ENCODE measurements at places on chromosomes 4 and X.

GRCh38 chr4:61827907-61828391 lies 627.8 kb downstream of the ADGRL3 start:
- no peak for DNase-seq

GRCh38 chrX:72716766-72717165 lies 2.7 kb upstream of the PHKA1 start:
- no peak for DNase-seq

DNA sequence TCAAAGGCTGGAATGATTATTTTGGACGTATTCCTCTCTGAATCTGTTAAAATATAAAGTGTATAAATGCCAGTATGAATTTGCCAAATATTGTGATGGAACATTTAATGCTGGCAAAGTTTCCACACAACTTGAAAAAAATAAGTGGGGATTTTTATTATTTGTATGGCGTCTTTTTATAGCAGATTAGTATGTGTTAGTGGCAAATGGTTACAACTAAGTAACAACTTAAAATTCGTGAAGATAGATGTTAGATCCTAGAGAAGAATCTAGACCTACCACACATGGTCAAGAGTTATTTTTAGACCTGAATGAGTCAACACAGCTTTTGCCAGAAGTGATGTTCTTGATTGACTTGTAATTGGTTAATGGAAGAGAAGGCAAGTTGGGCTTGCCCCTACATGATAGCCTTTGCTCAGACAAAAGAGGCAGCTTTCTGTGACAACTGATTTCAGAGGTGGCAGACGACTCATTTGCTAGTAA lies 4.8 kb downstream of the CPE start:
- no peak for DNase-seq

DNA sequence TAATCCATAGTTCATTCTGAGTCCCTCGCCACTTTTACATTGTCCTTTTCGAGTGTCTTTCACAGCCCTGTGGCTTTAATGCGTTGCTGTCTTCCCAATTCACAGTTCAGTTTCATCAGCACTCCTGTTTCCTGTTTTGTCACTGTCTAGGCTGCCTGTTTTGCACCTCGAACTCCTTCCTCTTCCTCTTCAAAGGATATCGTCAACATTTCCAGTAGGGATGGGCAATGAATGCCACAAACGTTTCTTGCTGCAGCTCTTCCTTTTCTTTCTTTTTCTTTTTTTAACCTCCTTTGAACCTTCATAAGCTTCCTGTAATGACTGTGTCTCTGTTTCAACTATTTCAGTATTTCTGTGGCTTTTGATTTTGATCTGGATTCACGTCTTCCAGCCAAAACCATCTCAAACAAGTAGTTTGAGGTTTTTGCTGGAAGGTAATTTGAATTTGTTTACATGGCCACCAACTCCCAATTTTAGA lies 105.4 kb downstream of the ANXA3 start:
- DNase-seq = no peak

DNA sequence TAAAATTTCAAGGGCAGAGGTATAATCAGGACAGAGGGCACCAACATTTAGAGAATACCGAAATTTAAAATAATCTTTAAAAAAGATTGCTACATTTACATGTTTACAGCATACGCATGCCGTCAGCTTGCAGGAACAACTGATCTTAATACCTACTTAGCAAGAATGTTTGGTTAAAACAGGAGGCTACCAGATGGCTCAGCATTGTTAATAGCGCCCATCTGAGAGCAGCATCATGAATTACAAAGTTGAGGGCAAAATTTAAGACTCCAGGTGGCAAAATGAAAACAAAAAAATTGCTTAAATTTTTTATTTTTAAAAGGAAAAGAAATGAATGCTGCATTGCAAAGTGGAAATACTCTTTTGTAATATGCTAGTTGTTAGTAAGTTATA lies 241.3 kb downstream of the C4orf33 start:
- no peak for DNase-seq

GRCh38 chr4:86096373-86096772 lies 263.5 kb downstream of the MAPK10 start:
- DNase-seq = no peak

DNA sequence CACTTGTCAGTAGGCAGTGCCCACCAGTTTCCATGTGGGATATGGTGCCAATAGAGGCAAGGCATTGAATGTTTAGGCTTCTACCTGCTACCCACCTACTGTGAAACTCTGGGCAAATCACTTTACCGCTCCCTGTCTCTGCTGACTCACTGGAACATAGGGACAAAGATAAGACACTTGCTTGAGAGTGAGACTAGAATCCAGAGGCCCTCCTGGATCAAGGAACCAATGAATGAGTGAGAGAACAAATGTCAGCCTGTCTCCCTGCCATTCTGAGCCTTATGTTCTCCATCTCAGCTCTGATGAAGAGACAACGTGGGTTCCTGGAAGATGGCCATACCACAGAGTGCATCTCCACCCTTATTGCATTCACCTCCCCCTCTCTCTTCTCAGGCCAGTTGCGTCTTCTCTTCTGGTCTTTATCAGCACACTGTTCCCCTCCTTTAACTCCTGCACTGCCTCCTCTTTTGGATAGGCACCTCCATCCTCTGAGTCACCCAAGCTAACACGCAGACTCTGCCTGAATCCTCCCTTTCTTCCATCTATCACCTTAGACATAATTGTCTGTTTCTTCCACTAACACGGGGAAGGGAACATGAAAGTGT lies 15.4 kb upstream of the PRRG3 start:
- no peak for DNase-seq

DNA sequence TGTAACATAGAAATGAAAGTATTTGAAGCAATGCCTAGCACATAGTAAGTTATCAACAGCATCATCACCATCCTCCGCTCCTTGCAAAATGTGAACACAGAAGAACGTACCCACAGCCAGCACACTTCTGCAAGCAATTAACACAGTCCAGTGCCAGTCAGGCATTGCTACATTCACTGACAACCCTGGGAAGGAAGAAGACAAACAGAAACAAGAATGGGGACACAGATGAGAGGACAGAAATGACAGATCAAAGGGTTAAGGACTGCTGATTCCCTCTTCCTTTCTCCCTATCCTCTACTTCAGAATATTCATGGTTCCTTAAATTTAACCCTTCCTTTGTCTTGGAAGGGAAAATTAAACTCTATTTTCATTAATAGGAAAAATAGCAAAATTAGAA lies 53.1 kb downstream of the CHM start:
- DNase-seq = no peak

DNA sequence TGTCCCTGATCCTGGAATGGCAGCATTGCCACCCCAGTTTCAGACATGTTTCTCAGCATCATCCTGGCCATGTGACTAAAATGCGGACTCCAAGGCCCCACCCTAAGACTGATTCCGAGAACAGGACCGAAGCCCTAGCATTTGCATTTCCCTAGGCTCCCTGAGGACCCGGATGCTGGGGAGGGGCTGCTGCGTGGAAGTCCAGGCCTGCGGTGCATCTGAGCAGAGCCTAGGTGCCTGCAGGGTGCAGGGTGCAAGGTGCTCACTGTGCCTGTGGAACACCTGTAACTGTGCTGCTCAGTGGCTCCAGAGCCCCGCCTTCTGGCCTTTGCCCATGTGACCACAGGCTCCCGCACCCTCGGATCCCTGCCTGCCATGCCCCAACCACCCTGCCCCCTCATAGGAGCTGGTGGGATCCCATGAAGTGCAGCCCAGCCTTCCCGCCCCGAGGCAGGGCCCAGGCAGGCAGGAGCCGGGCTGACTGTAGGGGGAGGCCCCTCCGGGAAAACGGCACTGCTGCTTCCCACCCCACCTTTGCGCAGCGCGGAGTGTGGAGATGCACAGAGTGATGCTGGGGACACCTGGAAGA lies 14.9 kb downstream of the PNMA6F start:
- DNase-seq = no peak

GRCh38 chr4:54015423-54016030 lies 48.9 kb downstream of the CHIC2 start:
- no peak for DNase-seq

DNA sequence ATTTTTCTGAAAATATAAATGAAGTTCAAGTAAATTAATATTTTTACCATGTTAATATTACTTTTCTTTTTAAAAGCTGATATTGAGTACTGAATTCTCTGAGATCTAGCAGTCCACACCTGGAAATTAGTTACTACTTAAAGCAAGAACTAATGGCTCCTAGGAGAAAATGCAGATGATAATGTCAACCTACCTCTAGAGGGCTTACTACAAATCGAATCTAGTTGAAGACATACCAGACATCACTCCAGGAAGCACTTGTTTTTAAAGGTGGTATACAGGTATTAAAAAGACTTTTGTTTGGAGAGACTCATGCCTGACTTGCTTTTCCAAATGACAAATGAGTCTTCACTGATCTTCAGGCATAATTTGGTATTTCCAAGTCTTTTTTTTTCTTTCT lies 516.4 kb upstream of the BOD1L1 start:
- DNase-seq = no peak

GRCh38 chr4:46870411-46870810 lies 38.6 kb downstream of the COX7B2 start:
- DNase-seq = no peak

DNA sequence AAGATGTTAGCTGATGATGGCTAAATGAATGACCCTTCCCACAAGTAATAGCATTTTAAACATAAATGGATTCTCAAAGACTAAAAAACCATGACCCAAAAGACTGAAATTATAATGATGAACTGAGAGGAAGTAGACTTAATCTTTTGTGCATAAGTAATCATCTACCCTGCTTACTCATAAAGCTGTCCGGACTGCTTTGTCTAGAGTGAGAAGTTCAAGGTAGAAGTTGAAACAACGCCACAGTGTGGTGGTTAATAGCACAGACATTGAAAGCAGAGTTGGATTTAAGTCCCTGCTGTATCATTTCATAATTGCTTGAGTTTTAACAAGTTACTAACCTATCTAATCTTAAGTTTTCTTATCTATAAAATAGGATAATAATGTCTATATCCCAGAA lies 346.6 kb downstream of the CENPC start:
- no peak for DNase-seq

DNA sequence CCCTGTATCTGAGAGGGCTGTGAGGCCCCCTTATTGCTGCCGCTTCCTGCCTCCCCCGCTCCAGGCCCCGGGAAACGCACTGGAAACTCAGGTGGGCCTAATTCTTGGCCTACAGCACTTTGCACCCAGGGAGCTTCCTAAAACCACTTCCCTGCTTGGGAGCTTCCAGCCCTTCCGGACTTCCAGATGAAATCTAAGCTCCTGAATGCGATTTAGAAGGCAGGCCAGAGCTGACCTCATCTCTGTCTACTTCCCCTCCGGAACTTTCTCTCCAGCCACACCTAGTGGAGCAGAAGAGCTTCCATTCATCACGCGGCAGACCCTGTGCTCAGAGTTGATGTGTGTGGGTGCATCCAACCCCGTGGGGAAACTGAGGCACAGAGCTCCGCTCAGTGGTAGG lies 84.2 kb downstream of the SORCS2 start:
- no peak for DNase-seq

DNA sequence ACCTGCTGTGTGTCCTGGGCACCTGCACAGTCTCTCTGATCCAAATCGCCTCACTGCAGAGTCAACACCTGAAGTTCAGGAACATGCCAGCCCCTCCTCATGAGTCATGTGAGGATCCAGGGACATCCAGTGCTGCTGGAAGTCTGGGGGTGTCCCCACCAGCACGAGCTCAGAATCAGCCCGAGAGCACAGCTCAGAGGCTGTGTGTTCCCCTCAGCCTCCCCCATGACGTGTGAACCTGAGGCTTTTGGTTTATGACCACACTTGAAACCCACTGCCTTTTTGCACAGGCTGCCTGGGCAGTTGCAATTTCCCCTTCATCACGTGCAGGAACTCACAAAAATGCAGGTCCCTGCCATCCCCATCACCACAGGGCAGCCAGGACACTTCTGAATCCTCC lies 47.1 kb downstream of the PPP2R2C start:
- no peak for DNase-seq

DNA sequence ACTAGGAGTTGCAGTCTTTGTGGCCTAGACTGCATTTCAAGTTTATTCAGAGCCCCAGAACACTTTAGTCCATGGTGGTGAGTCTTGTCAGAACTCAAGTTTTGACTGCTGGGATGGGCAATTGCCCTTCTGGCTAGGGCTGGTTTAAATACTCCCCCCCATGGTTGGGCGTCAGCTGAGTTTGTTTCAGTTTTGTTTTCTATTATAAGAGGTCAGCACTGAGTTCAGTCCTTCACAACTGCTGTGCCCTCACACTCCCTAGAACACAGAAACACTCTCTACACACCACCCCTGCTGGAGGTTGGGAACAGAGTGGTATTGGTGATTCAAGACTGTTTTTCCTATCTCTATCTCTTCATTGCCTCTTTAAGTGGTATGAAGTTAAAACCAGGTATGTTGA lies 217.0 kb downstream of the GUCY2F start:
- DNase-seq = no peak

DNA sequence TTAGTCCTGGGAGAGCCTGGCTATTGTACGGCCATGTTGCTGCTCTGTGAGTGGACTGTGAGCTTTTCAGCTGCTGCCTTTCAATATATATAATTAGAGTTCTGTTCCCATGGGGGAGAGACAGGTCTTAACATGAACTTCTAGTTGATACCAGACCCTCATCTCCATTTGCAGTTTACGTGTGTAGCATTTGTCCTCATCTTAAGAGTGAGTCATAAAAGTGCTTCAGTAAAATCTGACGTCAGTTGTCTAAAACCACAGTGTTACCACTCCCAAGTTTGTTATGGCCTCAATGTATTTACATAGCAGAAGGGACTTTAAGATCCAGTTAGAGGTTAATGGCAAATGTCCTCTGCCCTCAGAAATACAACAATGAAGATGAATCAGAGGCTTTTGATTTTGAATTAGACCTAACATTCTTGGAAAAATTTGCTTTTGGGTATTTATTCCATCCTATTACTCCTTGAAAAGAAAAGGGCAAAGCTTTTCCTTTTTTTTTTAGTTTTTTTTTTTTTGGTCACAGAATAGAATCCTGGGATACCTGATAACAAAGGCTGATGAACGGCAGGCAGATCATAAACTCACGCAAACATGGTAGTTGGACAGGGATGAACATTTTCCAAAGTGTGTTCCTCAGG lies 38.6 kb downstream of the PHOX2B start:
- DNase-seq = no peak

GRCh38 chr4:24489870-24490269 lies 94.5 kb downstream of the DHX15 start:
- DNase-seq = no peak

GRCh38 chr4:156558373-156559025 lies 413.1 kb downstream of the PDGFC start:
- no peak for DNase-seq

DNA sequence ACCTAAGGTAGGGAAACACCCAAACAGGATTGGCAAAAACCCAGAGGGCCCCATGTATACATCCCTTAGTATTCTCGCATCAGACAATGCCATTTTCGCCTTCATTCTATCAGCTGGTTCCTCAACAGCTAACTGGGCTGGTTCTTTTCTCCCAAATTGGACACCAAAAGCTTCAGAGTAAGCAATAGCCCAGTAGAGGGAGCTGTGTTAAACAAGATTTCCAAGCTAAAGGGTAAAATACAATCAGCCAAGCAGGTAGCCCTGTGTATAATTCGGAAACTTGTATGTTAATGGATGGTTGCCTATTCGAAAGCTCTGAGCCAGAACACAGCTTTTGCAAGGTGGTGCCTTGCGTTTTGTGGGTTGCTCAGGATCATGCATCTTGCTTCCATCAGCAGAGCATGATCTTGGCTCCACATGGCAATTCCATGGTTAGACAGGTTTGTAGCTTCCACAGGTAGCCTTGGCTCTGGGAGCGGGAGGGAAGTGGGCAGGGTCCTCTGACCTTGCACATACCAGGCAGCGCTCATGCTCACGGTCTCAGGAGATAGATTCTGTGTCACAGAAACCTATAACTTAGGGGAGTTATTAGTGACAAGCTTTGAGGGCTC lies 115.2 kb upstream of the LNX1 start:
- DNase-seq = no peak

Measured in activated CD4-positive, CD25-positive, alpha-beta regulatory T cell treated with anti-CD3 and anti-CD28 coated beads, Interleukin-2, amount 50 U/mL, for 16 hours (primary cell).